ENCODE measurements at places on chromosomes 7 and 10.

DNA sequence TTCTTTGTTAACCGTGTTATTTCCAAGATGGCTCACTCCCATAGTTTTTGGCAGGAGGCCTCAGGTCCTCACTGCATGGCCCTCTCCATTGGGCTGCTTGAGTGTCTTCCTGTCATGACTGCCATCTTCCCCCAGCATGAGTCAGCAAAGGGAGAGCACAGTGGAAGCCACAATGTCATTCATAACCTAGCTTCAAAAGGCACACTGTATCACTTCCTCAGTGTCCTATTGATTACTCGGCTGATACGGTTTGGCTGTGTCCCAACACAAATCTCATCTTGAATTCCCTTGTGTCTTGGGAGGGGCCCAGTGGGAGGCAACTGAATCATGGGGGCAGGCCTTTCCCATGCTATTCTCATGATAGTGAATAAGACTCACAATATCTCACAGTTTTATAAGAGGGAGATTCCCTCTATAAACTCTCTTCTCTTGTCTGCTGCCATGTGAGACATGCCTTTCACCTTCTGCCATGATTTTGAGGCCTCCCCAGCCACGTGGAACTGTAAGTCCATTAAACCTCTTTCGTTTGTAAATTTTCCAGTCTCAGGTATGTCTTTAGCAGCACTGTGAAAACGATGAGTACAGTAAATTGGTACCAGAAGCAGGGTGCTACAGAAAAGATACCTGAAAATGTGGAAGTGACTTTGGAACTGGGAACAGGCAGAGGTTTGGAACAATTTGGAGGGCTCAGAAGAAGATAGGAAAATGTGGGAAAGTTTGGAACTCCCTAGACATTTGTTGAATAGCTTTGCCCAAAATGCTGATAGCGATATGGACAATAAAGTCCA, 106.5 kb downstream of the PRLHR start:
- DNase-seq, result no peak

GRCh38 chr10:17805921-17806577, 3.1 kb upstream of the MRC1 start:
- DNase-seq, result no peak

GRCh38 chr7:101612885-101613515, 16.1 kb downstream of the MYL10 start:
- no peak for DNase-seq

- no peak for DNase-seq
These were observed 108.0 kb downstream of the GRK5 start for GRCh38 chr10:119315128-119316001.
